Heart left ventricle (tissue), 16 donors: ENCODE measurements at places on chromosomes 2 and 18. TPM values are rescaled to one million over a fixed set of nuclear protein-coding genes. Genes with fewer than 3 reads are reported as not detected.

Gene LRP1B
- total RNA-seq, result 0.13 TPM

- no peak for DNase-seq
- H3K4me1 ChIP-seq, result no peaks in the 10 kb centered on the region
- no peaks in the 10 kb centered on the region for H3K36me3 ChIP-seq
- H3K4me3 ChIP-seq, result no peak overlapping the region
These were observed 2.9 kb upstream of the GGCX start for GRCh38 chr2:85564144-85564563.

Gene SATB2
- total RNA-seq, result 1.2 TPM

GRCh38 chr2:177334940-177335543 is 57.5 kb upstream of the AGPS start:
- H3K4me3 ChIP-seq, result no peak overlapping the region
- peaks cover 4% of the 10 kb centered on the region for H3K4me1 ChIP-seq
- peak; percentile 32 for DNase-seq
- no peaks in the 10 kb centered on the region for H3K27me3 ChIP-seq
- H3K27ac ChIP-seq, result no peak overlapping the region
- no peaks in the 10 kb centered on the region for H3K36me3 ChIP-seq

GRCh38 chr2:78145395-78145996 is 623.3 kb upstream of the LRRTM4 start:
- H3K4me3 ChIP-seq, result no peak overlapping the region
- H3K27me3 ChIP-seq, result no peaks in the 10 kb centered on the region
- no peaks in the 10 kb centered on the region for H3K4me1 ChIP-seq
- no peaks in the 10 kb centered on the region for H3K36me3 ChIP-seq
- DNase-seq, result peak; percentile 51

Gene UGT1A8
- not detected for total RNA-seq

DNA sequence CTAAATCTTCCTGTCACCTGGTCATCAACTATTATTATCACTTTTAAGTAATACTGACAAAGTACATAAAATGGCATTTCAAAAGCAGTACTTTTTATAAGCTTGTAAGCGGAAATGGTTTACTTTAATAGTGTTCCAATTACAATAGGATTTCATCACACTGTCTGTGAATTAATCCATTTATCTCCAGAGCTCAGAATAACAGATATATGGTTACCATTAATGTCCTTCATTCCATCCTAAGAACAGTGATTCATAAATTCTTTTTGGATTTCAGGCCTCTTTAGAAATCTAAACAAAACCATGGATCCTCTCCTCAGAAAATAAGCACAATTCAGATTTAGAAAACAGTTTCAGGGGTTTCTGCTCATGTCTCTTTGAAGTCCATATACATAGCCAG is 68.4 kb downstream of the PID1 start:
- no peak overlapping the region for H3K4me3 ChIP-seq
- no peaks in the 10 kb centered on the region for H3K36me3 ChIP-seq
- no peak overlapping the region for H3K27ac ChIP-seq
- H3K27me3 ChIP-seq, result no peaks in the 10 kb centered on the region

- H3K27ac ChIP-seq, result no peak within 1 kb of the TSS
- no peaks in the 10 kb centered on the region for H3K27me3 ChIP-seq
- H3K36me3 ChIP-seq, result no peaks in the 10 kb centered on the region
- no peak for DNase-seq
- H3K4me3 ChIP-seq, result no peak within 1 kb of the TSS
These were observed at the start of gene DHRS9 for GRCh38 chr2:169069341-169069740. Gene DHRS9 (plus strand): TSS chr2:169069563. CDS start chr2:169081582, 12,019 bp downstream.

Gene PTPRN
- total RNA-seq, result 0.93 TPM

DNA sequence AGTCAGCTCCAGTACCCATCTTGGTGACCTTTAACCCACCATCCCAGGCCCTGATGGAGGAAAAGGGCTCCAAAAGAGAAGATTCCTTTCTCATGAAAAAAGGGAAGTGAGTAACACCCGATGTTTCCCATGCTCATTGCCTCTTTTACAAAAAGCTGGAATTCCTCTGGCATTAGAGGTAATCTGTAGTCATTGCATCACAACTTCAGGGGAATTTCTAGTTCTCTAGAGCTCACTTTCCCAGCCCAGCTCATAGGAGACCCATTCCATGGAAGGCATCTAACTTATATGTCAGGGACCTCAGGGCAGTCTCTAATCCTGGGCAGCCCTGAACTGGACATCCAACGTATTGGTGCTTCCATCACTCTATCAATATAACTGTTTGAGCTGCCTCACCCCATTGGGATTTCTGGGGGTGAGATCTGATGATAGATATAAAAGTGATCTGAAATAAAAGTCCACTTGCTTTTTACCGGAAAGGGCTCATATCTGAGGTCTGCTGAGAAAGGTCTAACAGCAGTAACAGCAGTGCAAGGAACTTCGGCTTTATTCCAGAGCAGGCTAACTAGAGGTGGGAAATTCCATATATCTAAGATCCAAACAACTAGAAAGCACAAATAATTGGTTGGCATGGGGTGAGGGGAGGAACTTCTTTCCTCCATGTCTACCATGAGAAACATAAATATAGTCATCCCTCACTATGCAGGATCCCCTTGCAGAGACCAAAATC is 106.1 kb downstream of the ETAA1 start:
- H3K27me3 ChIP-seq, result no peaks in the 10 kb centered on the region
- H3K4me1 ChIP-seq, result no peaks in the 10 kb centered on the region
- H3K4me3 ChIP-seq, result no peak overlapping the region
- no peak for DNase-seq

- H3K27me3 ChIP-seq, result no peaks in the 10 kb centered on the region
- H3K27ac ChIP-seq, result no peak overlapping the region
- no peak overlapping the region for H3K4me3 ChIP-seq
These were observed 11.0 kb upstream of the ANKRD29 start for GRCh38 chr18:23673725-23674124.

DNA sequence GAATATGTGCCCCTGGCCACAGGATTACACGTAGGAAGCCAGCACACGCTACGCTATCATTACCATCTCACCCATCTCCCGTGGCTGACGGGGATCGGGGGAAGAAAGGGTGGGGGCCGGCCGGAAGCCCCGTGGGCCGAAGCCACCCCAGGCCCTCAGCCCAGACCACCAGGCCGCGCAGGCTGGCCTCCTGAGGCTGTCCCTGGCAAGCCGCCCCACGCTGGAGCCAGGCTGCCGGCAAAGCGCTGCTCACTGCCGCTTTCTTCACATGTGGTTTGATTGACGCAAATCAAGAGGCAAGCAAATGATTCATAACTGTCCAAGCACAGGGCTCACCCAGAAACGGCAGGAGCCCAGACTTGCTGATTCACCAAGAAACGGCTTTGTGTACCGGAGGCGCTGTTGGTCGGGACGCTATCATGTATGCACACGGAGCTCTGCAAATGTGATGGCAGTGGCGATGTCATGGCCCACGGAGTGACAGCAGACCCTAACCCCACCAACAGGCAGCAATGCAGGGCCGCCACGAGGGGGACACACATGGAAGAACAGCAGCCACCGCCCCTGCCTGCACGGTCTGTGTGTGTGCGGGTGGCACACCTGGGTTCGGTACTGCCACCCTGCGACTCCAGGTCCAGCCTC is 125.7 kb downstream of the HDAC4 start:
- H3K4me3 ChIP-seq, result peak overlapping the region; percentile 46
- no peaks in the 10 kb centered on the region for H3K27me3 ChIP-seq
- H3K4me1 ChIP-seq, result peaks cover 67% of the 10 kb centered on the region
- peak; percentile 90 for DNase-seq

DNA sequence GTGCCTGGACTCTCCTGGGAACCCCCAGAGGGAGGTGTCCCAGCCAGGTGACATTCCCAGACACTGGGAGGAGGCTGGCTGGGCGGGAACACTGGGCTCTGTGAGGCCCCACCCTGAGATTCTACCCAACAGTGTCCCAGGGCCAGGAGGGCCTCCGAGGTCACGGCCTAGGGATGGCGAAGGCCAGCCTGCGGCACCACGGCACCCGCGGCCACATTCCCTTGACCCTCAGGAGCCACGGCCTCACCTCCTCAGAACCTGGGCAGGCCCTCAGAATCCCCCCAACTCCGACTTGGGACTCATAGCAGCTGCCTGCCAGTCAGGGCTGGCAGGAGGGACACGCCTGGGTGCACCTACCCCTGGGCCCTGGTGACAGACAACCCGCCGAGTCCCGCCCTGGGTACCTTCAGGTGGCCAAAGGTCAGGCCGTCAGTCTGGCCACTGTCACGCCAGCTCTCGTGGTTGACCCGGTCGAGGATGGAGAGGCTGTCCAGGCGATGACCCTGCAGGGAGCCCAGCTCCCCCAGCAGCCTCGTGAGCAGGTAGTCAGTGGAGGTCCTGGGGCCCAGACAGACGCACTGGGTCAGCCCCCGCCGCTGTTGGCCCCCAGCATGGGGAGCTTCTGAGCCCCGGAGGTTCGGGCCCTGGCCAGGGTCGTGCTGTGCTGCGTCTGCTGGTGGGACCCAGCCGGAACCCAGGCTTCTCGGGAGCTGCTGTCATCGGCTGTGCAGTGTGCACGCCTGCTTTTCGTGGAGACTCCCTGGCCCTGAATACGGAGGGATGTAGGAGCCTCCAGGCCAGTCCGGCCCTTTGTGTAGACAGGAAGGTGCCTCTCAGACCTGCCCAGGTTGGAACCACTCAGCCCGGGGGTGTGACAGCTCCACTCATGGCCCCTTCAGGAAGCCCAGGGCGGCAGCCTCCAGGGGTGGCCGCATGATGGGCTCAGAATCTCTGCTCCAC is 6.1 kb downstream of the MAB21L4 start:
- H3K36me3 ChIP-seq, result no peaks in the 10 kb centered on the region
- H3K4me3 ChIP-seq, result no peak overlapping the region
- H3K27me3 ChIP-seq, result no peaks in the 10 kb centered on the region
- H3K27ac ChIP-seq, result no peak overlapping the region
- H3K4me1 ChIP-seq, result no peaks in the 10 kb centered on the region
- no peak for DNase-seq

GRCh38 chr2:108139521-108139920 is 100.2 kb upstream of the SULT1C3 start:
- no peaks in the 10 kb centered on the region for H3K36me3 ChIP-seq
- no peak overlapping the region for H3K27ac ChIP-seq
- H3K4me1 ChIP-seq, result no peaks in the 10 kb centered on the region
- no peak for DNase-seq
- H3K27me3 ChIP-seq, result no peaks in the 10 kb centered on the region
- no peak overlapping the region for H3K4me3 ChIP-seq

GRCh38 chr18:62485684-62486083 is 37.1 kb upstream of the ZCCHC2 start:
- DNase-seq, result no peak
- no peak overlapping the region for H3K27ac ChIP-seq
- H3K36me3 ChIP-seq, result no peaks in the 10 kb centered on the region
- H3K4me3 ChIP-seq, result no peak overlapping the region

Gene TUBA3E
- total RNA-seq, result 5.4 TPM

Gene GPR17
- total RNA-seq, result not detected

DNA sequence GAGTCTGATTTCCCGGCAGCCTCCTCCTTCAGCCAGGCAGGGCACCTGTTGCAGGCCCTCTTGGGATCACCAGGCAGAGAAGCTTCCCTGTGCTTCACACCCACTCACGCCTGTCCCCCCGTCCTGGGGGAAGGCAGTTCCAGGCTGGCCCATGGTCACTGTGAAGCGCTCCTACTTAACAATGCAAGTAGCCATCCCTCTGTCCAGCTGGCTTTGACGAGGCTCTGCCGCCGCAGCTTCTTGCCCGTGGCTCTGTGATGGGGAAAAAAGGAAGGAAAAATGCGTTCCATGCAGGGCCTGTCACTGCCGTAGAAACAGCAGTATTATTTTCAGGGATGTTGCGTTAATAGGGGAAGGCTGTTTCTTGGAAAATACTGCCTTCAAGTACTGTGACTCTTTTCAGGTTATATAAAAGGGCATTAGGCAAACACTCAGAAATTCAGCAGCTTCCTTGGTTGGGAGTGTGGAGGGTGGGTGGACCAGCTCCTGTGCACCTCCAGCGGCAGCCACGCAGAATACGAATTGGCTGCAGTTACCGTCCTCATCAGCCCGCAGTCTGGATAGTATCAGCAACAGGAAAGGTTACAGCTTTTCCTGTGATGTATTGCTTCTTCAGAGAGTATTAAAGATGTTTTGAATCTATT is 232.3 kb downstream of the KLHL29 start:
- no peaks in the 10 kb centered on the region for H3K36me3 ChIP-seq
- H3K27ac ChIP-seq, result peak overlapping the region; percentile 78
- H3K27me3 ChIP-seq, result no peaks in the 10 kb centered on the region
- peak overlapping the region; percentile 29 for H3K4me3 ChIP-seq
- peak; percentile 61 for DNase-seq

GRCh38 chr18:48228841-48229240 is 180.3 kb downstream of the ZBTB7C start:
- H3K4me3 ChIP-seq, result no peak overlapping the region
- no peaks in the 10 kb centered on the region for H3K36me3 ChIP-seq
- peak overlapping the region; percentile 46 for H3K27ac ChIP-seq
- no peak for DNase-seq
- H3K27me3 ChIP-seq, result no peaks in the 10 kb centered on the region
- peaks cover 16% of the 10 kb centered on the region for H3K4me1 ChIP-seq

Gene TOGARAM2
- total RNA-seq, result 0.24 TPM

Gene RMND5A
- 148 TPM for total RNA-seq

Gene RUFY4
- total RNA-seq, result not detected
